HuH-7 (cell line): ENCODE measurements at places on chromosomes 4 and X.
A peak's percentile ranks its signal among the peaks of the same experiment; 100 is the strongest.

DNA sequence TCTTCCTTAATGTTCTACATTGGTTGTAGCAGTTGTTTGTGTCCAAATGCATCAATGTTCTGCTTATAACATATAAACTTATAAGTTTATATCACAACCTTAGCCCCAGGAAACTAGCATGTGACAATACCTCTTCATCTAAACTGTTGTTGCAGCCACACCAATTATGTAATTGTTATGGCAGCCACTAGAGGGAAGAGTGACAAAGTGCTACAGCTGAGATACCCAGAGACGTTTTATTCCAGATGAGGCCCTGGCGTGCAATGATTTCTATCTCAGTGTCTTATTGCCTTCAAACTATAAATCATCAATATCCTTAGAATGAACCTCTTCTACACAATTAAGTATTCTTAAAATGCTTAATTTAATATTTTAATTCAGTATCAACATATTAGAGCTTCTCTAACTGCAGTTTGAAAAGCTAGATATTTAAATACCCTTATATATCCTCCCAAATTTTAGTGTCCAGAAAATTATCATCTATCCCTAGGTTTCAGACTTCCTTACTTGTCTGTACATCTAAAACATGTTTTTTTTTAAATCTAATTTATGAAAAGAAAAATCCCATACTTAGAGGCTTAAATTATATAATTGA, 171.6 kb downstream of the PCDH10 start:
- peak; percentile 15 for DNase-seq

GRCh38 chrX:119647552-119648420, 41.6 kb upstream of the NKRF start:
- DNase-seq, result no peak

DNA sequence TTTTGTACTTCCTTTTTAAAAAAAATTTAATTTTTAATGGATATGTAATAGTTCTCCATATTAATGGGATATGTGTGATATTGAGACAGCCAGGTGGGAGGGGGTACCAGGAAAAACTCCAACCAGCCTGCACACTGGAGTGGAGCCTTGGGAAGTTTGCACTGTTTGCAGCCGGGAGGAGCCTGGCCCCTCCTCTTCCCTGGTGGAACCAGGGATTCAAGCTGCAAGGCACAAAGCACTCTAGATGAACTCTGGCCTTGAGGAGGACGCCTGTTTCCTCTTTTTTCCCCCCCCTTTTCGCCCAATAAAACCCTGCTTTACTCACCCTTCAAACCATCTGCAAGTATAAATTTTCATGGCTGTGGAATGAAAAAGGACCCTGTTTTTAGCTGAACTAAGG, 48.2 kb upstream of the GC start:
- no peak for DNase-seq

DNA sequence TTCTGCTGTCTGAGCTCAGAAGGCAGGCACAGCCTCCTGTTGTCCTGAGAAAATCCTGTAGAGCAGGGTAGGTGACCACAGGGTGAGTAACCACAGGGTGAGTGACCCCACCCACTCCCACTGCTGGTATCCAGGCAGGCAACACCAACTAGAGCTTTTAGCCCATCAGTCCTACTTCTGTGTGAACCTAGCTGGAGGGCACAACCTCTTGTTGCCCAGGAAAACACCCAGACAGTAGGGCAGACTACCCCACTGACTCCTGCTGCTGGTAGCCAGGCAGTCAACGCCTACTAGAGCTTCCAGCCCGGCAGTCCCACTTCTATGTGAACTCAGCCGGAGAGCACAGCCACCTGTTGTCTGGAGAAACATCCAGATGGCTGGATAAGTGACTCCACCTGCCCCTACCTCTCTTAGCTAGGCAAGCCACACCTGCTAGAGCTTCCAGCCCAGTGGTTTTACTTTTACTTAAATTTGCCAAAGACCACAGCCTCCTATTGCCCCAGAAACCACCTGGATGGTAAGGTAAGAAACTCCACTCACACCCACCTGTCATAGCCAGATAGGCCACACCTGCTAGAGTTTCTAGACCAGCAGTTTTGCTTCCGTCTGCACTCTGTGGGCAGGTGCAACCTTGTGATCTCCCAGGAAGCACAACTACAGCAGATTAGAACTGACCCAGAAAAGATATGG, 371.6 kb downstream of the INPP4B start:
- DNase-seq, result no peak

DNA sequence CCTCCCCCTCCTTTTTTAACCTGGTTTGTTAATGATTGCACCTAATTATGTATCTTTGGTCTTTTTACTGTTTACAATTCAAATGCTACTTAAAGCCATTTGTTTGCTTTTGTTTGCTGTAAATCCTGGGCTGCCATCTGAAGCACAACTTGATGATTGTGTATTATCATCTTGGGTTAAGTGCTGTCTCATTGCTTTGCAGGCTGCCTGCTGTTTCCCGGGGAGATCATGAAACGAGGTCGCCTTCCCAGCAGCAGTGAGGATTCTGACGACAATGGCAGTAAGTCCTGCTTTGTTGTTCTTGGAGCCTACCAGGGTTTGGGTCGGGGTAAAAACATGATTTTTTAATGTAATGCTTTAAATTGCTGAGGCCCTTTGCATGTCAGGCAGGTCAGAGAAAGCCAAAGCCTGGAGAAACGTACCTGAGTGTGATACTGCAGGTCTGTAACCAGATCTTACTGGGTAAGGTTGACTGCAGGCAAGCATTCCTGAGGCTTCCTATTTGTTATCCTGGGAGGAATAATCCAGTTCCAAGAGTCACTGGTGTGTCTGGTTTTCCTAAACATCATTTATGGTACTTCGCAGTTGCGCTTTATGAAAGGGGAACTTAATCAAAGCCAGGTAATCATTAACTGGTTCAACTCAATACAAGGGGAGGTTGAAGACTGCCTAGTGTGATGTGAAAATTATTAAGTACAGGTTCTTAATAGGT, 22.2 kb downstream of the JADE1 start:
- DNase-seq, result no peak

DNA sequence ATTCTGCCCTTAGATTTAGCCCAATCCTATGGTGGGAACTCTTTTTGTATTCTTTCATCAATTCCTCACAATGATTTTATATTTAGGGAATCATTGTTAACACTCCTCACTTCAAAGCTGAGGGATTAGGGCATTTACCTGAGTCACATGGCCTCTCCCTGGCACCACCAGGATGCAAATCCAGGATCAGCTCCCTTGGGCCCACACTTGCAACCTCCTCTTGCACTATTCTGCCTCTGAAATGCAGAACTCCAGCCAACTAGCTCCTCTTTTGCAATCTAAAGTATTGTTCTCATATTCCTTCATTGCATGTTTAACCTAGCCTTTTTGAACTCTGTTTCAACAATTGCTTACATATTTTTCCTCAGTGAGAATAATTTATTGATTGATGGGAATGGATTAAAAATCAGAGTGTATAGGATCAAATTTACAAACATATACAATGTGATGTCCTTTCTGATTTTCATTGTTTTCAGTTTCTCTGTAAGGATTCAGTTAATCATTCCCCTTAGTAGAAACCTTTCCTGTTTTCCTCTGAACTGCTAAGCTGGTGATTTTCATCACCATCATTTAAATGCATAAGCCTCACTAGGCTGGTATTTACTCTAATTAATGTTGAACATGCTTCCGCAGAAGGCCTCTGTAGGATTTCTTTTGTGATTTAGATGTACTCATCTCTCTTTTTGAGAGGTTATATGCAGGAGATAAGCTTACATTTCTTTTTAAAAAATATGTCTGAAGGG, 3.3 kb upstream of the RELL1 start:
- no peak for DNase-seq

DNA sequence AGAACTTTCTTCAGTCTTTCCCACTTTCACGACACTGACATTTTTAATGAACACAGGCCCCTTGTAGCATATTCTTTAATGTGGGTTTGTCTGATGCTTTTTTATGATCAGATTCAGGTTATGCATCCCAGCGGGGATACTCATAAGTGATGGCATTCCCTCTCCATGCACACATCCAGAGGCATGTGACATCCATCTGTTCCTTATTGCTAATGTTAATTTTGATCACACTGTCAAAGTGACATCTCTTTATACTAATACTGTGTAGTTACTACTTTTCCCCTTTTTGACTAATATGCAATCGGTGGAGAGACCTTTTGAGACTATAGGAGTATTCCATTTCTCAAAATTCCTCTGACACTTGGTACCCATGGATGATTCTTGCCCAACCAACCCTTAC, 43.8 kb upstream of the HS3ST1 start:
- no peak for DNase-seq

GRCh38 chr4:128630871-128631270, 178.6 kb upstream of the JADE1 start:
- no peak for DNase-seq

GRCh38 chrX:5586726-5587125, 641.9 kb downstream of the NLGN4X start:
- no peak for DNase-seq

DNA sequence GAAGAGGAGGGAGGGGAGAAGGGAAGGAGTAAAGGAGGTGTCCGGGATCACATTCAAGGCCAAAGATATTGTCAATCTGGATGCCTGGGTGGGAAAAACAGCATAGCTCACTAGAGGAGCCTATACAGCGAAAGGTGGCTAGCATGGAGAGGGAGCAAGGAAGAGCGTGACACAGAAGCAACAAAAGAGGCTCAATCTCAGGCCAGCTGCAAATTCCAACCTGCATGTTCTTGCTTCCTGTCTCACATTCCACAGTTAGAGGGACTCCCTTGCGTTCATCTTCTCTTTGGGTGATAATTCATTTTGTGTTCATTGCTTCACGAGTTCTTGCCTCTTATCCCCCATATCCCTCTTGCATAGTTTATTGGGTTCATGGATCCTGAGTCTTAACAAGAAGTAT, 3.0 kb upstream of the CLNK start:
- no peak for DNase-seq

DNA sequence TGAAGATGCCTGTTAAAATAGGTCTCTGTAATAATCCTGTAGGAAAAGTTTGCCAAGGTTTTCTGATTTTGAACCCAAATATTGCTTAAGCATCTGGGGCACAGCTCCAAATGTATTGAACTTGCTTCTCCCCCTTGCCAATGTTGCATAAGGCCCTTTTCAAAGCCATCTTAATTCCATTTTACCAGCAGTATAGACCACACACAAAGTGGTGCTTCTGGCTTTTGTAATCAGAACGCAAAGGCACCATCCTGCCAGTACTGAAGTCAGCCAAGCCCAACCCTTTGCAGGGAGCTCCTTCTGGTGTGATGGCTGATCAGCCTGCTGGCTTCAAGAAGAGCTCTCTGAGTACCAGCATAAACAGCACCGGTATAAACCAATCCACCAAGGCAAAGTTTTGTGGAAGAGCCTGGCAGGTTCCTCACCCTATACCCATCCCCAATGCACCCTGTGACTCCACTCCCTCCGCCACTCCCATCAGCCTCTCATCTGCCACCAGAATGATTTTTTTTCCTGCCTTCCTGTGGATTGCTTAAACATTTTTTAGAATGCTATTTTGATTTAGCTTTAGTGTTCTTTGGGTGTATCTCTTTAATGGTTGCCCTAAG, 39.2 kb upstream of the USP9X start:
- no peak for DNase-seq

DNA sequence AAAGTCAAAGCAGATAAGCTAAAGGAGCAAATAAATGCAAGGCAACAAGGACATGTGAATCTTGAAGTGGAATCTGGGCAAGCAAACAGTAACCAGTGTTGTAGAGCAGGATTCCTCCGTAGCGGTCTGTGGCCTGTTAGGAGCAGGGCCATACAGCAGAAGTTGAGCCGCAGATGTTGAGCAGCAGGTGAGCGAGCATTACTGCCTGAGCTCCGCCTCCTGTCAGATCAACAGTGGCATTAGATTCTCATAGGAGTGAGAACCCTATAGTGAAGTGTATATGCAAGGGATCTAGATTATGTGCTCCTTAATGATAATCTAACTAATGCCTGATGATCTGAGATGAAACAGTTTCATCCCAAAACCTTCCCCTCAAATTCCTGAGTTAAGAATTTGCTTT, 550.7 kb downstream of the ADGRL3 start:
- no peak for DNase-seq

GRCh38 chrX:97397371-97397770, 513.7 kb downstream of the RPA4 start:
- no peak for DNase-seq

DNA sequence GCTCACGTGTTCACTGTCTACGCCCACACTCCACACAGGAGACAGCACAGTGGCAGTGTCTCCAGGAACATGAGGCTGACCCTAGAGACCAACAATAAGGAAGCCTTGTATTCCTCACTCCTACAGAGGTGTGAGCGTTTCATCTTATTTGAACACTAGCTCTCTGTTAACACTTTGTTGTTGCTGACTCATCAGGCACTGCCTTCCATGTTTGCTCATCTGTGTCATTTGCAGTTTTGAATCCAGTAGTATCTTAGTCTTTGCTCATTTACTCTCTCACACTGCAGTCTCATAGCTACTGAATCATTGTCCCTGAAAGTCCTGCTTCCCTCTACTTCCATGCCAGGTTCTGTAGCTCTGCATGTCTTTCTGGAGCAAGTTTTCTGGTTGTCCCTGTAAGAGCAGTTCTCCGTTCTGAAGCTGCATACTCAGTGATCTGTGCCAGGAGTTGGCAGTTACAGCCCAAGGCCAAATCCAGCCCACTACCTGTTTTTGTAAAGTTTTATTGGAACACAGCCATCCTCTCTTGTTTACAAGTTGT, 80.3 kb upstream of the DCLK2 start:
- DNase-seq, result no peak

GRCh38 chr4:184375027-184375426, 99.3 kb downstream of the IRF2 start:
- DNase-seq, result no peak

- no peak for DNase-seq
Measured at GRCh38 chrX:43527801-43528200, 128.3 kb upstream of the MAOA start.

DNA sequence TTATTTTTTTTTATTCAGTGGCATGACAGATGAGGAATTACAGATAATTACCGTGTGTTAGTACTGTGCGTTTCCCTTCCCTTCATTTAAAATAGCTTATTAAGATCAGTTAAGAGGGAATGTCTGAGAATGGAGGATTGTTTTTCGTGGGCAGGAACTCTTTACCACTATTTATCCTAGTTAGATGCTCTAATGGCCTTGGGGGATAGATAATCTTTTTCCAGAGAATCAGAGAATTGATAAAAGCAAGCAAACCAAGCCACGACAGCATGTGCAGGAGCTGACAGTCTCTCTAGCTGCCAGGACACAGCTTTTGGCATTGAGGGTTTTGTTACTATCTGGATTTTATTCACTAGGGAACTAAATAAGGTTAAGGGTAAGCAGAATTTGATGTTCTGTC, 128.7 kb downstream of the DCLK2 start:
- no peak for DNase-seq

GRCh38 chrX:107940095-107940494, 42.1 kb downstream of the TEX13B start:
- peak; percentile 18 for DNase-seq

GRCh38 chrX:101658661-101659491, 774 bp downstream of the ARMCX2 start:
- peak; percentile 32 for DNase-seq

- DNase-seq, result no peak
Measured at GRCh38 chr4:42339935-42340406, 57.3 kb upstream of the SHISA3 start.

- DNase-seq, result no peak
Measured at GRCh38 chr4:128633067-128633466, 176.4 kb upstream of the JADE1 start.
